Nephron progenitor cell (in vitro differentiated cells): ENCODE measurements at places on chromosomes 6 and 20.

GRCh38 chr20:63536241-63536977, 767 bp downstream of the PTK6 start:
- DNase-seq, result peak; percentile 32

- no peak for DNase-seq
Measured at GRCh38 chr6:166206066-166206465, 38.4 kb upstream of the TBXT start.

DNA sequence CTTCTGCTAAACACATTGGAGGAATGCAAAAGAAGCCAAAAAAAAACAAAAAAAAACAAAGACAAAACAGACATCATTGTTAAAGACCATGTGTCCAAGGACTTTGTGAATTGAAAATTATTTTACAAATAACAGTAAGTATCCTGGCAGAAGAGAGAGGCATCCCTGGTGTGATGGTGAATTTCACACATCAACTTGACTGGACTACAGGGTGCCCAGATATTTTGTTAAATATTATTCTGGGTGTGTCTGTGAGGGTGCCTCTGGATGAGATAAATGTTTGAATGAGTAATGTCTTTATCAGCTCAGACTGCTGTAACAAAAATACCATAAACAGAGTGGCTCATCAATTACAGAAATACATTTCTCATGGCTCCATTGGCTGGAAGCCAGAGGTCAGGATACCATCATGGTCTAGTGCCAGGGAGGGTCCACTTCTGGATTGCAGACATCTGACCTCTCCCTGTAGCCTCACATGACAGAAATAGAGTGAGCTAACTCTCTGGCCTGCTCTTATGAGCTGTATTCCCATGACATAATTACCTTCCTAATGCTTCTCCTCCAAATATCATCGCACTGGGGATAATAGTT, 12.2 kb upstream of the C6orf118 start:
- no peak for DNase-seq

DNA sequence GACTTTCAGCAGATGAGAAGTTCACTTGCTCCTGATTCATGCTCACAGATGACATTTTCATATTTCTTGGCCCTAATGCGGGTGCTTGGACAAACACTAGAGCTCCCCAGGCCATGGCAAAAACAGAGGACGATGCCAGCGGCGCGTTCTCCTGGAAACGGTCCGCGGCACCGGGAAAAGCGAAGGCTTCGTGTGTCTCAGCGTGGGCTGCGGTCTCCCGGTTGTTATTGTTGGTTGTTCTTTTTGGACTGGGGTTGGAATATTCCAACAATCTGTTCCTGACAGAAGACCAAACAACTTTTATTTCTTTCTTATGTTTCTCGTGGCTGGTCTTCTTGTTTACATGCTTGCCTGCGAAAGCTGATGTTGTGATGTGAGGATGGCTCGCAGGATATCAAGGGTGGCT, 46.8 kb upstream of the NEDD9 start:
- no peak for DNase-seq

- DNase-seq, result no peak
Measured at GRCh38 chr20:11935212-11936154, 17.8 kb downstream of the BTBD3 start.

DNA sequence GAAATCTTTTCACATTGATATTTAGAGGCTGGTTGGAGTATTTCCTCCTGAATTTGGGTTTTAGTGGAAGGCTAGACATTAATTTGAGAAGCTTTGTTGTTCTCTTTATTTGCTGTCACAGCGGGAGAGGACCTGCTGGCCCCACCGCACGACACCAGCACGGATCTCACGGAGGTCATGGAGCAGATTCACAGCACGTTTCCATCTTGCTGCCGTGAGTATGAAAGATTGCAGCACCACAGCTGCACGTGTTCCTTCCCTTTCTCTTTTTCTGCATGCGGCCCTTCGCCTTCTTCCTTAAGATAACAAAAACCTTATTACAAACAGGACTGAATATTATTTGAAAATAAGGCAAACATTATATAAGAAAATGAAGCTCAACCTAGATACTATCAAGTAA, 555.5 kb downstream of the UTRN start:
- no peak for DNase-seq

GRCh38 chr6:70103798-70104197, 199.1 kb downstream of the COL9A1 start:
- DNase-seq, result no peak

DNA sequence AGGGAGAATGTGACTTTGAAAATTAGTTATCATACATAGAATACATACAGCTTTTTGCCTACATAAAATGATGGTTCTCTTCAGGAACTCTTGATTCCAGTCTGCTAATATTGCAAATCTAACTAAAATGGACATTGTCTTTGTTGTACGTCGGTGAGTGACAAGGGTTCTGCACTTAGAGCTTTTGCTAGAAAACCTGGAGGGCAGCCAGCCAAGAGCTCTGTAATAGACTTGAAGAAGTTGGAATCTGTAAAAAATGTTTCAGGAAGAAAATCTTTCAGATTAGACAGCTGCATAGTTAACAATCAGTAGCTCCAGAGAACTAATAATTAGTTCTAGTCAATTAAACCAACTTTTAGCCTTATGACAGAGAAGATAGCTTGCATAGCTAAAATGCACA, 138.3 kb downstream of the FLRT3 start:
- DNase-seq, result no peak

- DNase-seq, result no peak
Measured at GRCh38 chr20:54323227-54323734, 115.4 kb downstream of the PFDN4 start.
